ENCODE measurements at places on chromosomes 11 and 22.

- DNase-seq, result no peak
Measured at GRCh38 chr11:131957201-131957600, 586.8 kb downstream of the NTM start.

- DNase-seq, result peak; percentile 94
Measured at GRCh38 chr11:2137202-2138067, 1.8 kb downstream of the IGF2 start.

- no peak for DNase-seq
Measured at GRCh38 chr11:118214210-118214914, 10.4 kb downstream of the JAML start.

GRCh38 chr11:46377831-46378230 lies 3.6 kb upstream of the MDK start:
- DNase-seq, result no peak

DNA sequence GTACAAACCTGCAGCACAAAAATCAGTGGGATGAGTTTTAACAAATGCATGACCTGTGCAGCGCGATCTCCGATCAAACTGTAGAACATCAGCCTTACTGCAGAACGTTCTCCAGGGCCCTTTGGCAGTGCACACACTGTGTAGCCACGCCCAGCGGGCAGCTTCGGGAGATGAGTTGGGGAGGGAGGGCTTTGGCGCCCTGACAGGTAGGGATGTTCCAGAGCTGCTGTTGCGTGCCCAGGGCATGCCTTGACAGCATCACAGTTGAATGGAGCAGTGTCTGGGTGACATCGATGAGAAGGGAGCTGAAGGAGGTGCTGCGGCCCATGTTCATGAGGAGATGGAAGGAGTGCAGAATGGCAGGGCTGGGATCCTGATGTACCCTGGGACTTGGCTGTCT lies 80.2 kb downstream of the TBC1D22A start:
- no peak for DNase-seq

DNA sequence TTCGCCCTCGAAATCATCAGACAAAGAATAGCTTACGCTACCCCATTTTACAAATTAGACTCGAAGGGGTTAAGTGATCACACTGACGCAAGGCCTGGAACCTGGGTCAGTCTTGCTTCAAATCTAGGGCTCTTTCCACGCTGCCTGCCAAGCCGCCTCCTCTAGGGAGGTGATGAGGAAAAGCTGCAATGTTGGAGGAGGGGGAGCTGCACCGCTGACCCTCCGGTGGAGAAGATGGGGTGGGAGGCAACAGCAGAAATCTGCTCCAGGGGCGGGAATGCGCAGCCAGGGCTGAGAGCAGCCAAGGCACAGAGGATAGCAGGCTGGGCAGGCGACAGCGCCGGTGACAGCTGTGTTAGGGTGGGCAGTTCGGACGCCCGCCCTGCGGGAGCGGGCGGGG lies 595 bp downstream of the SYVN1 start:
- no peak for DNase-seq

DNA sequence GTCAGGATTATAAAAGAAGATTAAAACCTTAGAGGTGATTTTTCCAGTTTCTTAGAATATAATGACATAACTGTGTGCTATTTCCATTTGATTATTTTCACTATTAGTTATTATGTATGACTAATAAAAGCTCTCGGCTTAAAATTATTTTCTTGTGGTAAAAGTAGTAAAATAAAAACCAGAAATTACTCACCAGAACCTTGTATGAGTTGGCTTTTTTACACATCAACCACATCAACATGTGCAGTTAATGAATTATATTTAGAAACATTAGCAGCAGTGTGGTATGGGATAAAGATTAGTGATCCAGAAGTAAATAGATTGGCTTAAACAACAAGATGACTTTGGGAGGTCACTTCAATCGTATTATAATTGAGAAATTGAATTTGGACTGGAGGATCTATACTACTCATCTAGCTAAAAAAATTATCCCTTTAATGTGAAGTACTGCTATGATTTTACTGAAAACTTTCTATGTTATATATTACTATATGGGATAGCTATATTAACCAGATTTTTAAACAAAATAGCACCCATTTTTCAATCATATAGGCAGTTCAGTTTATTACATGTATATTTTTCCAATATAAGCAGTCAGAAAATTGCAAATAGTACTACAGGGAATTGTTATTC lies 2.8 kb upstream of the BCO2 start:
- no peak for DNase-seq

DNA sequence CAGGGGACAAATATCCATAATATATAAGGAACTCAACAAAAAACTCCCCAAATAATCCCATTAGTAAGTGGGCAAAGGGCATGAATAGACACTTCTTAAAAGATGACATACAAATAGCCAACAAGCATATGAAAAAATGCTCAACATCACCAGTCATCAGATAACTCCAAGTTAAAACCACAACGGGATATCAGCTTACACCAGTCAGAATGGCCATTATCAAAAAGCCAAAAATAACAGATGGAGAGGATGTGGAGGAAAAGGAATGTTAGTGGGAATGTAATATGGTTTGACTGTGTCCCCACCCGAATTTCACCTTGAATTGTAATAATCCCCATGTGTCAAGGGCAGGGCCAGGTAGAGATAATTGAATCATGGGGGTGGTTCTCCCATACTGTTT lies 350.1 kb downstream of the GUCY1A2 start:
- no peak for DNase-seq

GRCh38 chr11:33713856-33714398 lies 13.3 kb upstream of the C11orf91 start:
- DNase-seq, result no peak

GRCh38 chr11:1530686-1531448 lies 41.2 kb downstream of the DUSP8 start:
- DNase-seq, result no peak

DNA sequence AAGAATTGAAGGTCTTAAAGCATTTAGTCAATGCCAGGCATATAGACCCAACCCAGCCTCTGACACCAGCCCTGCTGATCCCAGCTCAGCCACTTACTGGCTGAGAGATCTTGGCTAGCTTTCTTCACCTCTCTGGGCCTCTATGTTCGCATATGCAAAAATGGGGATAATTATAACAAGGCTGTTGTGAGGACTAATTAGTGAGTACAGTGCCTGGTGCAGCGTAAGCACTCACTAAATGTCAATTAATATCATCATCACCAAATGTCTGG lies 10.5 kb downstream of the CHST1 start:
- no peak for DNase-seq

DNA sequence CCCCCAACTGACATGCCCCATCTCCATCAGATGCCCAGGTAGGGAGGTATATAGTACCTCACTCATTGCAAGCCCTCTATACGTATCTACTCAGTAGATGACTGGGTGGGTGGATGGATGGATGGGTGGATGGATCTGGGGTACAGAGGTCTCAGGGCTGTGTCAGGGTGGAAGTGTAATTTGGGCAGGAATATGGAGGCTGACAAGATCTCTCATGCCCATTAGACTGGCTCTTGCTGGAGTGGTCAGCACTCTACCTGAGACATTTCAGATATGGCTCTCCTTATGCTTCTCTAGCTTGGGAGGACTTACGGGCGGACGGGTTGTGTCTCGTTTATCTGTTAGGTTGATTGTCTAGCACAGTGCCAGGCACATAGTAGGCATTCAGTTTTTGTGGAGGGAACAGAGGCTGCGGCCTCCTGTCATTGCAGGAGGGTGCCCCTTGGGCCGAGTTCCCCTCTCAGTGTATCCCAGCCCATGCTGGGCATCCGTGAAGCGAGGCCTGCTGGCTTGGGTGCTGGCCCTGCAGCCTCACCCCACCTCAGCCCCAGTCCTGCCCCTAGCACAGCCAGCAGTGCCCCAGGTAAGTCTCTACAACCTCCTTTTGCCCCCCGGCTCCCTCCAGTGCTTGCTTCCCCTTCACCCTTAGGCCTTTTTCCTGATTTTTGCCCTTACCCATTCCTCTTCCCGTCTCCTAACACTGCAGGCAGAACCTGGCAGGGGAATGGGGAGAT lies 13.7 kb downstream of the ROBO3 start:
- peak; percentile 29 for DNase-seq

DNA sequence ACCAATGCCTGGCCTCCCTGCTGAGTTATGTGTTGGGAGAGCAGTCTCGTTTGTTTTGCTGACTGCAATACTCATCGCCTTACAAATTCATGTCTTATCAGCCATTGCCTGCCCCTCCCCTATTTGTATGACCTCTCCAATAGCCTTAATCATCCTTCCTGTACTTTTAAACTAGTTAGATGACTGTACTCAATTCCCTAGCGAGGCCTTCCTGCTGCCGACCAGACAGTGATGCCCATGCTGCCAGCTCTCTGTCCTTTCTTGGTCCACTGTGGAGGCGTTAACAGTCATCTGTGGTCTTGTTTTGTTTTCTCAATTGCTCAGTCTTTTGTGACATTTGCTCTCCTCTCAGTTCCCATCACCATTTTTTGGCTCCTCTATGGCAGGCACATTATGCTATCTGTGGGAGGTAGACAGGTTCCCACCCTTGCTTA lies 20.3 kb upstream of the YPEL1 start:
- DNase-seq, result no peak

GRCh38 chr22:33274214-33275072 lies 216.3 kb upstream of the SYN3 start:
- peak; percentile 39 for DNase-seq

- no peak for DNase-seq
Measured at GRCh38 chr11:79212741-79213190, 228.1 kb downstream of the TENM4 start.

- DNase-seq, result no peak
Measured at GRCh38 chr11:126473269-126473668, 117.8 kb downstream of the ST3GAL4 start.

GRCh38 chr11:109308551-109308950 lies 113.4 kb upstream of the C11orf87 start:
- DNase-seq, result no peak

GRCh38 chr22:45692549-45692948 lies 20.9 kb downstream of the ATXN10 start:
- no peak for DNase-seq

- DNase-seq, result no peak
Measured at GRCh38 chr11:8340296-8340695, 76.6 kb upstream of the LMO1 start.

GRCh38 chr11:1655168-1656060 lies 25.8 kb downstream of the KRTAP5-5 start:
- peak; percentile 34 for DNase-seq

- no peak for DNase-seq
Measured at GRCh38 chr11:37394236-37394870, 796.3 kb upstream of the RAG2 start.

- no peak for DNase-seq
Measured at GRCh38 chr11:18280438-18281045, 14.5 kb downstream of the SAA1 start.

DNA sequence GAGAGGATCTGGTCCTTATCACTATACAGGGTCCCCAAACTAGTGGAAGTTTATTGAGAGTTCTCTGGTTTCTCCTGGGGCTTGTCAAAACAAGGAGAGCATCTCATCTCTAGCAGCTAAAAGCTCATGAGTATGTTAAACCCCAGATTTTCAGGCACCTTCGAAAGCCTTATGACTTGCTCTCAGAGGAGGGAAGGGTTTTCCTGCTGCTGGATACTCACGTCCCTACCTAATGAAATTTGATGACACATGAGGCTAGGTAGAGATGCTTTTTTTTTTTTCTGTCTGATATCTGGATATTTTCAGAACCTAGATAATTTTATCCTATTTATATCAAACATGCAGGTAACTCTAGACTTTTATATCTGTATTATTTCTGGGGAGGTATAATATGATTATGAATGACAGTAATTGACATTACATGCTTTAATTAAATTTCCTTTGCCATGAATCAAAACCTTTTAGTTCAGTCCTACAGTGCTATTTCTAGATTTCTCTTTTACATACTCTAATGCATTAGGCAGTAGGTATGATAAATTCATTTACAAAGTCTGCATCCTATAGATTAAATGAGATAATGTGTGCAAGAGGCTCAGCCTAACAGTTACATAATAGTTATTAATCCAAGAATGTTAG lies 73.9 kb downstream of the PARVA start:
- DNase-seq, result no peak

DNA sequence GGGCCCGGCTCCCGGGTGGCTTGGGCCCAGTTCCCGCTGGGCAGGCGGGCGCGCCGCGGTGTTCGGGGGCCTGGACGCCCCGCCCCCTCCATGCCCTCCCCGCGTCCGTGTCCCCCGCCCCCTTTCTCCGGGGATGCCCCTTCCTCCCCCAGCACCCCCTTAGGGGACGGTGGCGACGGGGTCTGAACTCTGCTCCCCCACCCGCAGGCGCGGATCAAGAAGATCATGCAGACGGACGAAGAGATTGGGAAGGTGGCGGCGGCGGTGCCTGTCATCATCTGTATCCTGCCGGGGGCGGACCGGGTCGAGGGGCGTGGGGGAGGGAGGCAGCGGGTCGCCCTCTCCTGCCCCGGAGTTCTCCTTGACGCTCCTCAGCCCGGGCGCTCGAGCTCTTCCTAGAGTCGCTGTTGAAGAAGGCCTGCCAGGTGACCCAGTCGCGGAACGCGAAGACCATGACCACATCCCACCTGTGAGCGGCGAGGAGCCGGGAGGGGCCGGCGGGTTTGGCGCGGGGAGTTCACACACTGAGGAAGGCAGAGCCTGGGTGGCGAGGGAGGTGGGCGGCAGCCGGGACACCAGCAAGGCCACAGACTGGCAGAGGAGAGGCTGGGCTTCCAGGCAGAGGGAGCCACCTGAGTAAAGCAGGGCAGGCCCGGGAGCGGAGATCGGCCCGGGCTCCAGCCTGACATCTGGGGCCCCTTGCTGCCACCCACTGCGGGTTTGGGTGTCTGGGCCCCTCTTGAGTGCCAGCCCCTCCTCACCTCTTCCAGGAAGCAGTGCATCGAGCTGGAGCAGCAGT lies 546 bp downstream of the DRAP1 start:
- DNase-seq, result no peak

- DNase-seq, result no peak
Measured at GRCh38 chr11:76626921-76627401, 43.6 kb downstream of the LRRC32 start.

DNA sequence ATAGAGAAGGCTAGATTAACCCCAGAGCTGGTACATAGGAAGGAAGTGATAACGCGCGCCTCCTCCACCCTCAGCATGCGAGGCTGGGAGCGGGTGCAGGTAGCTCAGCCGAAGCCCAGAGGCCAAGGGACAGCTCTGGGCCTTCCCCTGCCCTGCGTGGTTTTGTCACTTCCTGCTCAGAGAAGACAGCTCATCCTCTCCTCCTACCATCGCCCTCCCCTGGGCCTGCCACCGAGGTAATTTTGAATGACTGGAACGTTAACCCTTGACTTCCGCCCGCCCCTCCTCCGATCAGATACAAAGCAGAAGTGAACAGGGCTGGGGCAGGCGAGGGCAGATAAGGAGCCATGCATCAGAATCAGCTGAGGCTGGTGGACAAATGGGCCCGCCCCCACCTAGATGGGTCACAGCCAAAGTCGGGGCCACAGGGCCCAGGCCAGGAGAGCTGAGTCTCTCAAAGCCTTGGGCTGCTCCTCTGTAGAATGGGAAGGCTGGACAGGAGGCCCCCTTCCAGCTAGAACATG lies 1.6 kb downstream of the RAC2 start:
- DNase-seq, result no peak

GRCh38 chr11:105230586-105230985 lies 91.0 kb upstream of the CARD18 start:
- no peak for DNase-seq

All from Caco-2 (cell line).